Activated CD4-positive, alpha-beta T cell treated with anti-CD3 and anti-CD28 coated beads, Interleukin-2, Interleukin-6, amounts not matched to agents 100 ng/mL and 50 ng/mL, durations not matched to agents 16 hours and 8 hours (primary cell): ENCODE measurements at places on chromosomes 7 and 10.

GRCh38 chr7:29464753-29465152 lies 98.9 kb upstream of the PRR15 start:
- DNase-seq = no peak

- DNase-seq = no peak
Observed at GRCh38 chr10:4315551-4315950, 510.5 kb upstream of the AKR1E2 start.

DNA sequence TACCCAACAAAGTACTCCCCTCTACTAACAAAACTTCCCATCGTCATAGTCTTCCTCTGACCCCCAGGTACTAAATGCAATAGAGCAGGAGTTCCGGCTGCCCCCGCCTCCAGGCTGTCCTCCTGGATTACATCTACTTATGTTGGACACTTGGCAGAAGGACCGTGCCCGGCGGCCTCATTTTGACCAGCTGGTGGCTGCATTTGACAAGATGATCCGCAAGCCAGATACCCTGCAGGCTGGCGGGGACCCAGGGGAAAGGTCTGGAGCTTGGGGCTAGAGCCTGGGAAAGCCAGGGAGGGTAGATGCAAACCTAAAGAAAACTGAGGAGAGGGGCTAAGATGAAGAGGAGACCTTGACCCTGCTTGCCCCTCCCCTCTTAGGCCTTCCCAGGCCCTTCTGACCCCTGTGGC lies 15.3 kb downstream of the EPHB6 start:
- no peak for DNase-seq

DNA sequence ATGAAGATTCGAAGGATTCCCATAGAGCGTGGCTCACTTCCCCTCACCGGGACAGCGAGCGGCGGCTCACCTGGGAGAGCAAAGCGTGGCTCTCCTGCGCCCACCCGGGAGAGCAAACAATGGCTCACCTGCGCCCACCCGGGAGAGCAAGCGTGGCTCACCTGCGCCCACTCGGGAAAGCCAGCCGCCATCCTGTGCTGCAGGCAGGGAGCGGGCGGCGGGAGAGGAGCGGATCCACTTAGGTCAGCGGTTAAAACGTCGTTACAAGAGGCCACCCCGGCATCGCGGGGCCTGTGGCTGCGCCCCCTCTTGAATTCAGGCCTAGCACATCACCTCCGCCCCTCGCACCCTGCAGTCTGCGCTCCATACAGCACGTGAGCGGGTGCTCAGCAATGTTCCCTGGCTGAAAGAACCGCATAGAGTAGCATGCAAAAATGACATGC lies 461 bp upstream of the FIGNL1 start:
- DNase-seq = peak; percentile 19

GRCh38 chr10:89870936-89871335 lies 169.5 kb downstream of the KIF20B start:
- no peak for DNase-seq

DNA sequence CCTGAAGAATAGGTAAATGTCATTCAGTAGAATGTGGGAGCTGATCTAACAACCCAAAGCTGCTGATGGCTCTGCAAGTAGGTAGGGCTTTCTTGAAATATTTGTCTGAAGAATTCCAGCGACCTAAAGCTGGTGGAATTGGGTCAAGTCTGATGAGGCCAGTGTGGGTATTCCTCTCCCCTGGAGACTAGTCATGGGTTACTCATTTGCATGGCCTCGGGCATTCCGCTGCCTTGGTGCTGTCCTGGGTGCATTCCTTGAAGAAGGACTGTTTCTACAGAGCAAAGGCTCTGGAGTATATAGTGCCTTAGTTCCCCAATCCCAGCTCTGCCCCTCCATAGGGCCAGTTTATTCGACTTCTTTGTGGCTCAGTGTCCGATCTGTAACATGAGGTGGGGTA lies 19.2 kb downstream of the PDK4 start:
- no peak for DNase-seq

DNA sequence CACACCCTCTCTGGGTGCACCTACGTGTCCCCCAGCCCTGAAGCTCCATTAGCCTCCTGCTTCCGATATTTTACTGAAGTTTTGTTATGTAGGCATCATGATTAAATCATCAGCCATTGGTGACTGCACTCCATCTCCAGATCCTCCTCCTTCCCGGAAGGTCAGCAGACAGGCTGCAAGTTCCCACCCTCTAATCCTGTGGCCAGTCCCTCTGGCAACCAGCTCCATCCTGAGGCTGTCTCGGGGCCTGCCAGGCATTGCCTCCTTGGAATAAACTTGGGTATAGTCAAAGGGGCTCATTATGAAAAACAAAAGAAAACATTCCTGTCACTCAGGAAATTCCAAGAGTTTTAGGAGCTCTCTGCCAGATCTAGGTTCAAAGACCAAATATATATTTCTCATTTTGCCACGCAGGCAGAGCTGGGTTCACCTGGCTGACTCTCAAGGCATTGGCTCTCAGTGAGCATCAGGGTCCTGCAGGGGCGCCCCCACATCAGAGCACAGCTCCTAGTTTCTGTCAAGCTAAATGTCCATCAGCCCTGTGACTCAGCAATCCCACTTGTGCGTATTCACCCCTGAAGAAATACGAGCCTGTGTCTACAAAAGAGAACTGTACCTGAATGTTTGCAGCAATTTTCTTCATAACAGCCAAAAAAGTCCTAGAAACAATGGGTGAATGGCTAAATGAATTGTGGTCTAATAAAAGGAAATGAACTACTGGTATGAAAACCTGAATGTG lies 27.4 kb upstream of the TMEM72 start:
- no peak for DNase-seq

GRCh38 chr10:117656385-117657367 lies 114.1 kb downstream of the EMX2 start:
- peak; percentile 24 for DNase-seq

DNA sequence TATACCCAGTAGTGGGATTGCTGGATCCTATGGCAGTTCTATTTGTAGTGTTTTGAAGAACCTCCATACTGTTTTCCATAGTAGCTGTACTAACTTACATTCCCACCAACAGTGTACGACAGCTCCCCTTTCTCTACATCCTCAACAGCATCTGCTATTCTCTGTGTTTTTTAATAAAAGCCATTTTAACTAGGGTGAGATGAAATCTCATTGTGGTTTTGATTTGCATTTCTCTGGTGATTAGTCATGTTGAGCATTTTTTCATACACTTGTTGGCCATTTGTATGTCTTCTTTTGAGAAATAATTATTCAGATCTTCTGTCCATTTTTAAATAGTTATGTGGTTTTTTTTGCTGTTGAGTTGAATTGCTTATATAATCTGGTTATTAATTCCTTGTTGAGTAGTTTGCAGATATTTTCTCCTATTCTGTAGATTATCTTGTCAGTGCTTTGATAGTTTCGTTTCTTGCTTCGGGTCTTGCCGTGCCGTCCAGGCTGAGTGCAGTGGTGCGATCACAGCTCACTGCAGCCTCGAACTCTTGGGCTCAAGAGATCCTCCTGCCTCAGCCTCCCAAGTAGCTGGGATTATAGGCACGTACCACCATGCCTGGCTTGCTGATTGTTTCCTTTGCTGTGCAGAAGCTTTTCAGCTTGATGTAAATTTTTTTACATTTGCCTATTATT lies 12.0 kb downstream of the MTG1 start:
- DNase-seq = no peak

- DNase-seq = no peak
Observed at GRCh38 chr7:44466300-44467216, 23.9 kb downstream of the NUDCD3 start.

DNA sequence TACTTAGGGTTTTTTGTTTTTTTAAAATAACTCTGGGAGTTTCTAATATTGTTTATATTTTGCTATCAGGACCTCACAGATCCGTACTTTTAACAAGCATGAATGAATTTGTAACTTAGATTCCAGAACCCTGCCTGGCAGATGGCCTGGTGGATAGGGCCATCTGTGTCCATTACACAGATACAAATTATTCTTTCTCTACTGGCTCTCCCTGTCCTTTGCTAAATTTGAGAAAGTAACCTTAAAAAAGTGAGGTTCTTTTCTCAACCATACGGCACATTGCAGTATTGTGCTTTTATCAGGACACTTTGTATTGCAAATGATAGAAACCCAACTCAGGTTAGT lies 26.6 kb downstream of the LCOR start:
- DNase-seq = no peak

GRCh38 chr10:20672741-20673140 lies 224.4 kb downstream of the NEBL start:
- DNase-seq = no peak

DNA sequence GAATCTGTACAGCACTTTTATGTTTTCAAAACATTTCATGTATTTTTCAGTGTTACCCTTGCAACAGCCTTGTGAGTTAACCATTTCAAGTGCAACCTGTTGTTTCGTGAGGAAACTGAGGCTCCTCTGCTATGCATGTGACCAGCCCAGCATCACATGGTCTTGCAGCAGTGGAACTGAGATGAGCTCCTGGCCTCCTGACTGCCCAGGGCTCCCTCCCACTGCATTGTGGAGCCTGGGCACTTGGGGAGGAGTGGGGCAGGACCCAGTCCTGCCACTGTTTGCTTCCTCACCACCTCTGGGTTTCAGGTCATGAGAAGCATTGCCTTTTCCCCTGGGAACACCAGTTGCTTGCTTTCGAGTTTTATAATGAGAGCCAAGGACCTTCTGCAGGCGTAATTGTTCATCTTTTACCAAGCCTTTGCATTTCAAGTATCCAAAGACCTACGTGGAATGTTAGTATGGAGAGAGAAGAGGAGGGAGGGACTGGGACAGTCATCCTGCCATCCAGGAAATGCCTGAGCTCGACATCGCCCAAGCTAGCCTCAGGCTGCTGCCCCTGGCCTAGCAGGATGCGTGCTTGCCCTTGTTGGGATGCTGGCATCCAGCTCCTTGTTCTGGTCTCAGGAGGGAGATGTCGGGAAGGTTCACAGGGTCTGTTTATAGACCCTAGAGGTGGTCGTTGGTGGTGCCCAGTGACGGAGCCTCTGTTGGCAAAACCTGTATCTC lies 32.3 kb upstream of the BHLHA15 start:
- no peak for DNase-seq

DNA sequence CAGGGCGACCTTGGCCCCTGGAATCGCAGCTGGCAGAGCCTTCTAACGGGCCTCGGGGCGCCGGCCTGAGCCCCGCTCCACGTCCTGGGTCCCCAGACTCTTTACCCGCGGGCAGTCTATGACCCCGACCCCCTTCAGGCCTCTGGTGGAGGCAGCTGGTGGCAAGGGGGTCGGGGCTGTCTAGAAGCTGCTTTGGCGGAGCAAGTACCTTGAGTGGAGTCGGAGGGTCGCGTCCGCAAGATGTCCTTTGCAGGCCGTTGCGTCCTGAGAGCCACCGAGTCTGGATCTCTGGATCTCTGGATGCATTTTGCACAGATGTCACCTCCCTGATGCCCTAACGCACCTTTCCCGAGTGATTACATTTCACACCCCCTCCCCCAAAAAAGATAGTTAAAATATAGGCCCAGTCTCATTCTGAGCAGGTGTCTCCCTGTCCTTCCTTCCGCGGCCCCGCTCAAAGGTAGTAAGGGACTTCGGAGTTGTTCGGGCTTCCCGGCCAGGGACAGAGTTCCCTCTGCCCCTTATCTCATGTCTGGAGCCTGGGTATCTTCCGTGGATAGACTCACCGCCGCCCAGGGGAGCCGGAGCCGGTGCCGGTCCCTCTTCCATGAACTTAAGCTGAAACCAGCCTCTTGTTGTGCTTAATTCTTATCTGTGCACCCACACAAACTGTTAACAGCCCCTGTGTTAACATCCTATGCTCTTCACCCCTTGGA lies 457 bp downstream of the ACADSB start:
- DNase-seq = peak; percentile 11
